ENCODE measurements at places on chromosomes 7 and 10.

- no peak for DNase-seq
Measured at GRCh38 chr10:113128450-113129070, 178.5 kb downstream of the TCF7L2 start.

DNA sequence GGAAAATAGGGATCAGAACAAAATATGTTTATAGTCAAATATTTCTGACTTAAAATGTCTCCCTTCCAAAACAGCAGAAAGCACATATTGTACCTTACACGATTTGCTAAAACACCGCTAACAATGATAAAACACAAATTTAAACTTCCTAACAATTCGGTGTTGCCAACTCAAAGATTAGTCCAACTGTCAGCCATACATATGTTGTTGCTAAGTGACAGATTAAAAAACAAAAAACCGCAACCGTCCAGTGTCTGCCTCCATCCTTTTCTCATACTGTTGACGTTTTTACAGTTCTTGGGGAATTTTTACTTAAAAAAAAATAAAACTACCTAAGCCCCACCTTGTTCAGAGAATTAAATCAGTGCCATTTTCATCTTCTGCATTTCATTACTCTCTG is 118.0 kb downstream of the RAB11FIP2 start:
- DNase-seq = no peak

DNA sequence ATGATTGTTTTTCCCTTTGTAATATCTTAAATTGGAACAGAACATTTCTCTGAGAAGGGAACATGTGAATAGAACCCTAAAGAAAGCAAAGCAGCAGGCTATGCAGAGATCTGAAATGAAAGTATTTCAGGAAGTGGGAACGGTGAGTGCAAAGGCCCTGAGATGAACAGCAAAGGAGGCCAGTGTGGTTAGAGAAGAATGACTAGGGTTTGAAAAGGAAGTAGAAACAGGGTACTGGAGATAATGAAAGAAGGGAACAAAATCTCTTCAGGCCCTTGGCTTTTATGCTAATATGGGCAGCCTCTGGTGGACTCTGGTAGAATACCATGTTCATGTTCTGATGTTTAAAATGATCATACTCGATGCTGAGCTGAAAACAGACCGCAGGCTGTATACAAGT is 22.2 kb downstream of the ARHGAP21 start:
- DNase-seq = no peak

GRCh38 chr7:27241189-27242056 is 1.2 kb upstream of the EVX1 start:
- DNase-seq = no peak

DNA sequence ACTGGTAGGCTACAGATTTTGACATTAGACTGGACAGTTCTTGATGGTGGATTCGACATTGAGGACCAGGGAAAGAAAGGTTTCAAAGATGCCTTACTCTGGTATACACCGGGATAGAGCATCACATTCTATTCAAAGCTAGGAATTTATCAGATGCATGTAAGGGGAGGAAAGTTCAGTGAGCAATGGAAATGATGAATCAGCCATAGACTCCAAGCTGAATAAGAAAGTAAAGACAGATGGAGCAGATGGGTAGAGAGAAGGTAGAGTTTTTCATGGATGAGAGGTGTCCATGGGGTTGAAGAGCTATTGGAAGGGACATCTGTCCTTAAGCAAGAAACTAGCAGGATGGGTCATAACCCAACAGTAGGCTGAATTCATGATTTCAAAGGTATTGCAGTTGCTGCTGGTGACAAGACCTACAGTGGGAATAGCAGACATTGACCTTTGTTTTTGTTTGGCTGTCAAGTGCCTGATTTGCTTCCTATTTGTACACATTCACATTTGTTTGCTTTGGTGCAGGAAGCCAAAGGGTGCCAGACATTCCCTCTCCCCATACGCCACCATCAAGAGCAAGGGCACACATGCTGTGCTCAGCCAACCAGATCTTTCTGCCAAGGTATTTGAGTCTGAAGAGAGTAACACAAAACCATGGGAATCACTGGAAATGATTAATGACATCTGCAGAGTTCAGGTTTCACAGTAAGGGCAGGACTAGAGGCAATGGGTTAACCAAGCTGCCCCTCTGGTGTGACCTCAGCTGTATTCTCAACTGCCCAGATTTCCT is 8.6 kb upstream of the CACUL1 start:
- no peak for DNase-seq

DNA sequence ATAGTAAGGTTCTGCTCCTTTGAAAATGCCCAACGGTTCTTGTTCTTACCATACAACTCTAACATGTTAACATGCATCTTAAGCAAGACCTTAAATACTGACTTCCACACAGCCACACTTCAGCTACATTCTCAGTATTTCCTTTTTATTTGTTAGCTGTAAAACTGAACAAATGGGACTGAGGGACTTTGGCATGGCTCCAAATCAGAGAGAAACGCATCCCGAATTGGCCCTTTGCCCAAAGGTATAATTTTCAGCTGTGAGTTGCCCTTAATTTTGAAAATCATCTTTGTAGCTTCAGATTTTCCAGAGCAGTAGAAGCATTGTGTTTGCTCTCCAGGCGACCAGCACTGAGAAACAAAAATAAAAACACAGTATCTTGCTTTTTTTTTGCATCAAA is 56.4 kb downstream of the NEUROD6 start:
- no peak for DNase-seq

- DNase-seq = no peak
Measured at GRCh38 chr7:115078386-115078785, 156.5 kb downstream of the MDFIC start.

DNA sequence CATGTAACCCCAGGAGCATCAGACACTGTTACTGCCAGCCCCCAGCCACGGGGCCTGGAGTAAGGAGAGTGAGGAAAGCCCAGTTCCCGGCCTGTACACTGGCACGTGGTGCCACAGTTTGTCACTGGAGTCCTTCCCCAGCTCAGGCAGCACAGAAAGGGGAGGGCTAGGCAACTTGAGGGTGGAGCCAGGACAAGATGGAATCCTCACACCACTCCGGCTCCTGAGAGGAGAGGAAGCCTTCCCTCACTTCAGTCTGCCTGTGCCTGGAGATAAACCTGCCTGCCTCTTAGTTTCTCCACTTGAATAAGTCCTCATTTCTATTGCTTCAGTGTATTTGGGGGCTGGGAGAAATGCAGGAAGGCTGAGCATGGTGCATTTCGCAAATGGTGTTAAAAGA is 176.0 kb downstream of the KIAA1217 start:
- no peak for DNase-seq

DNA sequence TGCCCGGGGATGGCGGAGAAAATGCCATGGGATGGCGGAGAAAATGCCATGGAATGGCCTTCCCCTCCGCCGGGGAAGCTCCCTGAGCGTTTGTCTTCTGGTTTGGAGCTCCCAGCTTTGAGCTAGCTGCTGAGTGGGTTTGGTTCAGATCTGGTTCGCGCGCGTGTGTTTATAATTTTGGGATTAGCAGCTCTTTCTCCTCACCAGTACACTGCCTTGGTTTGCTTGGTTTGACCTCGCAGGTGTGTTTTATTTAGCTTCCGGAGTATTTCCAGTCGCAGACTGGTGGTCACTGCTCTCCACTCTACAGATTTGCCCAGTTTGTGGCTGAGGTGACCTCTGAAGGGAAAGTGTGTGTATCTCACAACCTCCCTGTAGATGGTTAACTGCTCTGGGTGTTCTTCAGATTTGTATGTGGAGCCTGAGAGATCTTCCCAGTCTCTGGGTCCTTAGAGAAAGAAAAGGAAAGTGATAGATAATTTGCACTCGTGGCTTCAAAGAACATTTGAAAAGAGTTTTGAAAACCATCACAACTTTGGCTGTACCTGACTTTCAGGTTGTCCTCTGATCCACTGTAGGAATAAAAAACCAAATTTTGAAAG is 597 bp downstream of the ZNF277 start:
- DNase-seq = no peak

DNA sequence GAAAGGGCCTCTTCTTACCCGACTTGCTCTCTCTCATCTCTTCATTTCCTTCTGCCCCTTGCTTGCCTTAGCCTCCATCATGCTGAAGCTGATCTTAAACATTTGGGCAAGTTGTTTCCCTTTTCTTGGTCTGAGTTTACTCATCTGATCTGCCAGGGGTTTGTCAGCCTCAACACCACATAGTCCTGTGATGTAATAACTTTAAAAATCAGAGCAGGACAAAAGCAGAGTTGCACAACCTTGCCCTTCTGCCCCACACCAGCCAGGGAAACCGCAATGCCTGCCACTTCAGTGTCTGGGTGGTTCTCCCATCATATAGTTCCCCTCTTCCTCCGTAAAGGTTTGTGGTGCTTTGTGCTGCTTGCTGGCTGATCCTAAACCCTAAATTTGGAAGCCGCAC is 9.9 kb upstream of the LIPM start:
- DNase-seq = no peak

- DNase-seq = no peak
Measured at GRCh38 chr10:60952067-60952845, 8.3 kb upstream of the RHOBTB1 start.

DNA sequence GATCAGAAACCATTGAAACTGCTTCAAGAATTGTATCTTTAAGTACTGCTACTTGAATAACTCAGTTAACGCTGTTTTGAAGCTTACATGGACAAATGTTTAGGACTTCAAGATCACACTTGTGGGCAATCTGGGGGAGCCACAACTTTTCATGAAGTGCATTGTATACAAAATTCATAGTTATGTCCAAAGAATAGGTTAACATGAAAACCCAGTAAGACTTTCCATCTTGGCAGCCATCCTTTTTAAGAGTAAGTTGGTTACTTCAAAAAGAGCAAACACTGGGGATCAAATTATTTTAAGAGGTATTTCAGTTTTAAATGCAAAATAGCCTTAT is 14.7 kb downstream of the HNRNPA2B1 start:
- DNase-seq = no peak

DNA sequence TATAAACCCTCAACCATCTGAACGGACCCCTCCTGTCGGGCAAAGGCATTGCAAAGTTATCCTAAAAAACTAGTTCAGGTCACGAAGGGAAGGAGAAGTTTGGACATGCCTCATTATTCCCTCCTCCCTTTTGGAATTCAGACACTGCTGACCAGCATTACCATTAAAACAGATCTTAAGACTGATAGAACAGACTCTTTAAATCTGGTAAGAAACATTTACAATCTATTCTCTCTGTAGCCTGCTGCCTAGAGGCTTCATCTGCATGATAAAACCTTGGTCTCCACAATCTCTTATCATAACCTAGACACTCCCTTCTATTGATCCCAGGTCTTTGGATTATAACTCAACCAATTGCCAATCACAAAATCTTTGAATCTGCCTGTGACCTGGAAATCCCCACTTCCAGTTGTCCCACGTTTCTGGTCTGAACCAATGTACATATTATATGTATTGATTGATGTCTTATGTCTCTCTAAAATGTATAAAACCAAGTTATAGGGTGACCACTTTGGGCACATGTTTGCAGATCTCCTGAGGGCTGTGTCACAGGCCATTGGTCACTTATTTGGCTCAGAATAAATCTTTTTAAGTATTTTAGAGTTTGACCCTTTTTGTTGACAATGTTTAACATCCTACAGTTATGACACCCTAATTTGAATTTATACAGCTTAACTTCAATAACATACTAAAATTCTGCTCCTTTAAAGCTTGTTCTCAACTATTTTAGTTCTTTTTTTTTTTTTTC is 23.5 kb upstream of the CNNM2 start:
- DNase-seq = no peak

GRCh38 chr7:117146059-117146458 is 176.8 kb downstream of the WNT2 start:
- DNase-seq = no peak

DNA sequence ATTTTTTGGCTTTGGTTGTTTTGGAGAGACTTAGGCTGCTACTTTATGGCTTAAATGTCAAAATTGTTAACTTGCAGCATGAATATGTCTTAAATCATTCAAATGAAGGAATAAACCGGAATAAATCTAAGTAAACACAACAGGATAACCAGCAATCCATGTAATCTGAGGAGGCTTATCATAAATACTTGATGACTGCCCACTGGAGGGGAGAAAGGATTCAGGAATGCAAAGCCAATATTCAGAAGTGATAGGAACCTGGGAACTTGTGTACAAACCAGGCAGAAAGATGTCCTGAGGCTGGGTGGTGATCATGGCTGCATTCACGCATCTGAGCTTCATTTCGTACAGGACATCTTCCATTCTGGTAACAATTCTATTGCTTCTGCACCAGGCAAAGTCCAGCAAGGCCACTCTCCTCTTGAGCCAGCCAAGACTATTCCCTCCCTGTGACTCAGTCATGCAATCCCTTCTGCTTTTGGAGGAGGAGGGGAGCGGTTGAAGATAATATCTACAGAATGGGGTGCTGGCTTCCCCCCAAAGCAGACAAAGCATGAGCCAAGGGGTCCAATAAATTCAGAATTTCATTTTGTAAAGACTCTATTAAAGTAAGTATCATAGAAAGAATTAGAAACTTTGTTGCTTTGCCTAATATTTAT is 374.5 kb downstream of the PHTF2 start:
- DNase-seq = no peak

DNA sequence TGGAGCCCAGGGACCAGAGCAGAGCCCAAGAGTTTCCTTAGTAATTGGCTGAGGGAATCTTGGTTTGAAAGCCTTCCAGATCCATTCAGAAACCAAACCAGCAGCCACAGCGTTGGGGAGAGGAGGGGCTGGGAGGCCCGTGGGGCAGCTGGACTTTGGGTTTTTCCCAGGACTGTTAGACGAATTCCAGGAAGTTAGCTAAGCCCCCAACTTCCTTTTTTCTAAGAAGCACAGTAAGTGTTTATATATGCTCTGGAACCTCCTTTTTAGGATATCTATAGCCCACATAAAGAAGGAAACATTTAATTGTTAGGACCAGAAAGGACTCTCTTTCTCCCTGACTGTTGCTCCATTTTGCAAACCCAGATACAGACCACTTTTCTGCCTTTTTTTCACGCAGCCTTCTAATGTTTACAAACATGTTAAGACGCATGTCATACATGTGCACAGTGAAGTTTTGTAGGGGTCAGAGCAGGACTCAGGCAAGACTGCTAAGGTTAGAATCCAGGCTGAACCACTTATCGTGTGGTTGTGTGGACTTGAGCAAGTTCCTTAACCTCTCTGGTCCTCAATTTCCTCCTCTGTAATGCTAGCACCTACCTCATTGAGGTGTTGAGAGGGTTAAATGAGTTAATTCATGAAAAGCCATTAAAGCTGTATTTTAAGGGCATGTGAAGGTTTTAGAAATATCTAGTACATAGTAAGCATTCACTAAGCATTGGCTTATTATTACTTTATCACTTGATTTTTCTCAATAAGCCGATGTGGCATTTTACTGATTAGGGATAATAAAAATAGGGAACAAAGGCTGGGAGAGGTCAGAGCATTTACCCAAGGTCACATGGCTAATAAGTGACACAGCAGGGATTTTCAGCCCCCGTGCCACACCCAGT is 42.4 kb downstream of the TBATA start:
- no peak for DNase-seq

DNA sequence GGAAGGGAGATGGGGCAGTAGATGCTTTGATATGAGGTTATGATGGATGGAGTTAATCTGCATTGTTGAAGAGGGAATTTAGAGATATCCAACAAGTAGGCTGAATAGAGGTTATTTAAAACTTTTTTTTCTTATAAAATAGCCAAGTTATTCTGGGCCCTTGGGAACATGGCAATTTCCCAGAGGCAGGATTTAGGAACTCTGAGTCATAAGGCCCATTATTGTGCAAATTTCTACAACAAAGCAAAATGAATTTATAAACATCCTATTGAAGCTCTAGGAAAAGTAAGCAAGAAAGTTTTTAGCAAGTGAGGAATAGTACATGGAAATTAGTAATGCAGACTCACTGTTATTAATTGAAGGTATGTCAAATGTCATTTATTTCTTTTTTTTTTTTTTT is 160.9 kb upstream of the NPY start:
- DNase-seq = no peak

Measured in activated CD8-positive, alpha-beta memory T cell treated with anti-CD3 and anti-CD28 coated beads for 4 hours (primary cell).